ENCODE measurements at places on chromosomes 6 and 20.

DNA sequence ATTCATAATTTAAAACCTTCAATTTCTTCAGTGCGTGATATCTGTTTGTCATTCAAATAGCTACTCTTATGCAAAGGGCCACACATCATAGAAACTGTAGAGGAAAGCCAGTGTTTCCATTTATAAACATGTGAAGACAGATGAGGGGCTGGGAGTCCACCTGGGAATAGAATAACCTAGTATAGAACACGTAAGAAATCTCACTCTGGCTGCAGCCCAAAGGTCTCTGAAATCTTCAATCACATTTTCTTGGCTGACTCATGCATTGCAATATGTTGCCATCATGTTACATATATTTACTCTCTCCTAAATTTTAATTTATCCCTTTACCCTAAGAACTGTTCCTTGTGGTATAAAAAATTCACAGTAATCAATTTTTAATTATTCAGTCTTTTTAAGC lies 123.2 kb downstream of the ELOVL4 start:
- DNase-seq, result no peak

- DNase-seq, result no peak
Observed at GRCh38 chr20:19956976-19957375, 60.2 kb upstream of the NAA20 start.

GRCh38 chr20:51608061-51608460 lies 65.5 kb upstream of the NFATC2 start:
- no peak for DNase-seq

- no peak for DNase-seq
Observed at GRCh38 chr20:58867211-58867610, 14.7 kb downstream of the GNAS start.

GRCh38 chr20:32987044-32987825 lies 17.0 kb downstream of the SUN5 start:
- no peak for DNase-seq

DNA sequence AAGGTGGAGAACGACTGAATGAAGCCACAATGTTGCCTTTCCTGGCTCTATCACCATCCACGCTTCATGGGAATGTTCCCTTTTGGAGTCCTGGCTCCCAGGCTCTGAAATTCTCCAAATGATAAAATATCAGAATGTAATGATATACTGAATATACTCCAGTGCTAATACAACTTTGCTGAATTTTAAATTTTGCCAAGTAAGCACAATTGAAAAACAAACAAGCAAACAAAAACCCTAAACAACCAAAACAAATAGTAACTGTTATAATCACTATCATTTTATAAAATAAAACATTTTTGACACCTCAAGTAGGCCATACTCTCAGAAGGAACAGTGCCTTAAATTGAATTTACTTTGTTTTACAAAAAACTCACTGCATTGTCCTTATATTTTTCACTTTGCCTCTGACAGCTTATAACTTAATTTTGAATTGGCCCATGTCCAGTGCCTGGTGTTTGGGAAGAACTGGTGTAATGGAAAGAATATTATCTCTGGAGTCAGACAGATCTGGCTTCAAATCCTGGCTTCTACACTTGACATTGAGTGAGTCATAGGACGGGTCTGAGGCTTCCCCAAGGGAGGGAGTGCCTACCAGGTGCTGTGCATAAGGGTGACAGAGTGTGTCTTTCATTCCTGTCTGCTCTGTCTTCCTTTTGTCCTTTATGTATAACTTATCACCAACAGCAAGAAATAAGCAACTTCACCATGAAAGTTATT lies 698.3 kb downstream of the EPM2A start:
- no peak for DNase-seq

- no peak for DNase-seq
Observed at GRCh38 chr20:45470262-45470931, 844 bp downstream of the WFDC2 start.

GRCh38 chr6:126504792-126505191 lies 164.9 kb downstream of the CENPW start:
- no peak for DNase-seq

DNA sequence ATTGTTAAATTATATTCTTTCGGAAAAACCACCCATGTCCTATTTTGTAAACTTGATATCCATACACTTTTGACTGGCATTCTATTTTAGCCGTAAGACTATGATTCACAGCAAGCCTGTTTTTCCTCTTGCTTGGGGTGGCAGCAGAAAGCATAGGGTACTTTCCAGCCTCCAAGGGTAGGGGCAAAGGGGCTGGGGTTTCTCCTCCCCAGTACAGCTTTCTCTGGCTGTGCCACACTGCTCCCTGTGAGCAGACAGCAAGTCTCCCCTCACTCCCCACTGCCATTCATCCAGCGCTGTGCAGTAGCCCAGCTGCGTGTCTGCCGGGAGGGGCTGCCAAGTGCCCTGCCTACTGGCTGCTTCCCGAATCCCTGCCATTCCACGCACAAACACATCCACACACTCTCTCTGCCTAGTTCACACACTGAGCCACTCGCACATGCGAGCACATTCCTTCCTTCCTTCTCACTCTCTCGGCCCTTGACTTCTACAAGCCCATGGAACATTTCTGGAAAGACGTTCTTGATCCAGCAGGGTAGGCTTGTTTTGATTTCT lies 2.1 kb upstream of the ESR1 start:
- no peak for DNase-seq

- DNase-seq, result no peak
Observed at GRCh38 chr6:87706187-87706966, 4.3 kb upstream of the AKIRIN2 start.

- DNase-seq, result no peak
Observed at GRCh38 chr6:160174681-160175080, 53.1 kb downstream of the SLC22A1 start.

GRCh38 chr20:53581444-53582250 lies 12.0 kb downstream of the ZNF217 start:
- DNase-seq, result no peak

GRCh38 chr6:55023230-55023629 lies 151.1 kb upstream of the HCRTR2 start:
- no peak for DNase-seq

- no peak for DNase-seq
Observed at GRCh38 chr20:24703284-24703610, 233.8 kb downstream of the SYNDIG1 start.

GRCh38 chr6:71190809-71191208 lies 97.8 kb upstream of the OGFRL1 start:
- DNase-seq, result no peak

DNA sequence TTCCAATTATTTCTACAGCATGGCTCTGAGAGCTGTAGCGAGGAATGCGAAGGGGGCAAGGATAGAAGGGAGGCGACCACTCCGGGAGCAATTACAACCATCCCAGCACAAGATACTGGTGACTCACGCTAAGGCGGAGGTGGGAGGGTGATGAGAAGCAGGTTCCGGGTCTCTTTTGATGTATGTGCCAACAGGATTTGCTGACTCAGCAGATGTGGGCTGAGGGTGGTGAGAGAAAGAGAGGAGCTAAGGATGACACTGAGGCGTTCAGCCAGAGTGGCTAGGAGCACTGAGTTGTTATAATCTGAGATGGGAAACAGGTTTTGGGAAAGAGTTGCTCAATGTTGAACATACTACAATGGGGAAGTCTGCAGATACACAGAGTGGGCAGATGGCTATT lies 9.3 kb upstream of the TXNDC5 start:
- no peak for DNase-seq

- DNase-seq, result no peak
Observed at GRCh38 chr6:166520905-166521834, 65.3 kb downstream of the RAMACL start.

DNA sequence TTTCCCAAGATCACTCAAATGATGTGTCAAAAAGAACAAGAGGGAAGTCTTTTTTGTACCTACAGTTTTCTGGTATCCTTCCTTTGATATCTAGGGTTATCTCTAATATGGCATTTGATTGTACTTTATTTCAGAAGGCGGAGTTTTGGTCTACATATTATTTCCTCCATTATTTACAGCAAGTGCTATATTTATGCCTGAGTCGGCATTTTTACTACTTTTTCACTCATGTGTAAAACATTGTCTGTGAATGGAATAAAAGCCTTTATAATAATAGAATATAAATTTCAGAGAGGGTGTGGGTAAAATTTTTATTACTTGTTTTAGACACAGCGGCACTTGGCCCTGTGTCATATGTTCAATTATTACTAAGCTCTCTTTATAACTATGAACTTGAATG lies 398.4 kb downstream of the BCKDHB start:
- no peak for DNase-seq

- DNase-seq, result no peak
Observed at GRCh38 chr6:33950472-33950881, 146.7 kb upstream of the MLN start.

DNA sequence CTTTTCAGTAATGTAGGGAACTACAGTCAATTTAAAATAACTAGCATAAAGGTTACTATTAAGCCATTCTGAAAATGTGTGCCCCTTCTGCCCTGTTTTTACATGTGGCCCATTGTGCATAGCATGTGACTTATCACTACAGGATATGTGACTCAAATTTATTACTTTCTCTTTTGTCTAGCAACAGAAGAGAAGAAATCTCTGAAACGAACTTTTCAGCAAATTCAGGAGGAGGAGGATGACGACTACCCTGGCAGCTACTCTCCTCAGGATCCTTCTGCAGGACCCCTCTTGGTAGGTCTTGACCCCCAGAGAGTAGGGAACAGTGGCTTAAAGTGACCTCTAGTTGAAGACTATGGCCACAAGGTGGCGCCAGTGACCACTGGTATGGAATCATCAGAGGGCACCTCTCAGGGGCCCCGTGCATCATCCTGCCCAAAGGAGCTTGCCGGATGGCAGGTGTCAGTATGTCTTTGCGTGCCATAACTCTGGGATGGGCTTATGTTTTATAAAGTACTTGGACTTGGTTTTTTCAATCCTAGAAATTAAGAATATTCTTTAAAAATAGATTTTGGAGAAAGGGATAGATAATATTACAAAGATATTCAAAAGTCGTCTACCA lies 23.9 kb downstream of the RPRD1B start:
- DNase-seq, result peak; percentile 57

DNA sequence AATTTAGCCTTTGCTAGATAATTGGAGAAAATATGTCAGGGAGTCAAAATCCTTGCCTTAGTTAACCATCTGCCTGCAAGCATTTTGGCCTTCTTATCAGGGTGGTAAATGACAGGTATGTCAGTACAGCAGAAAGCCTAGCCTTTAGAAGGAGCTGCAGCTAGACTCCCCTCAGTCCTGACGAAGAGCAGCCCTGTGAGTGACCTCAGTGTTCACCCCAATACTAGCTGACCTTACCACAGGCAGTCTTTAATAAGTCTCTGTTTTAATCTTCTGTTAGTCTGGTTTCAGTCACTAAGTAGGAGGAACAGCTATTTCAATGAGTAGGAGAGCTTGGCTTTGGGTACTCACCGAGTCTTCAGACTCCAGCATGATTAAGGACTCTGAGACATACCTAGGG lies 340.0 kb upstream of the FLRT3 start:
- DNase-seq, result no peak

GRCh38 chr6:109790131-109790530 lies 99.0 kb downstream of the FIG4 start:
- DNase-seq, result no peak

- no peak for DNase-seq
Observed at GRCh38 chr6:15044146-15044882, 201.6 kb upstream of the JARID2 start.
